ENCODE measurements at places on chromosomes 5 and 9. TPM values are rescaled to one million over a fixed set of nuclear protein-coding genes. Genes with fewer than 3 reads are reported as not detected.

The NUTM2F gene
- total RNA-seq = not detected

The SLC6A18 gene
- not detected for total RNA-seq

GRCh38 chr5:95448789-95449188, 57.6 kb downstream of the FAM81B start:
- no peak for DNase-seq
- H3K36me3 ChIP-seq = no peaks in the 10 kb centered on the region
- no peaks in the 10 kb centered on the region for H3K4me1 ChIP-seq
- H3K4me3 ChIP-seq = no peak overlapping the region
- no peak overlapping the region for H3K27ac ChIP-seq

DNA sequence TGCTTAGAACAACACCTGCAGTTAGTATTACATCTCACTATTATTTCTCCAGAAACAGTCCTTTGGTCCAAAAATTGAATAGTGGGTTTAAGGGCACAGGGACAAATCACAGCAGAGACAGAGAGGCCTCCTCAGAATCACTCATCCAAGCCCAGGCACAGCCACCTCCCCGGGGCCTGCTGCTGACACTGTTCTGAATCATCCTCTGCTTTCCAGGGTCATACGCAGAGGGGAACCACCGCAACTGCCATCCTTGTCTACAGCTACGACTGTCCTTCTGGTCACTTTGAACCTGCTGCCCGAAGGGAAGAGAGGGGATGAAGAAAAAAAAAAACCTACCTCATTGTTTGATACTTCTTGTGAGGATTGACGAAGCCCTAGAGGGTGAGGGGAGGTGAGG, 35.3 kb upstream of the MAN2A1 start:
- H3K36me3 ChIP-seq = no peaks in the 10 kb centered on the region
- peaks cover 14% of the 10 kb centered on the region for H3K4me1 ChIP-seq
- no peaks in the 10 kb centered on the region for H3K27me3 ChIP-seq
- H3K27ac ChIP-seq = no peak overlapping the region

GRCh38 chr9:32264170-32264864, 120.1 kb upstream of the ACO1 start:
- no peaks in the 10 kb centered on the region for H3K4me1 ChIP-seq
- no peak overlapping the region for H3K4me3 ChIP-seq
- H3K27me3 ChIP-seq = no peaks in the 10 kb centered on the region

- H3K36me3 ChIP-seq = no peaks in the 10 kb centered on the region
- no peak for DNase-seq
- H3K27me3 ChIP-seq = no peaks in the 10 kb centered on the region
- H3K27ac ChIP-seq = no peak overlapping the region
- no peaks in the 10 kb centered on the region for H3K4me1 ChIP-seq
These were observed 17.6 kb upstream of the MTMR12 start for GRCh38 chr5:32330126-32330971.

The ANXA1 gene
- 90.2 TPM for total RNA-seq

DNA sequence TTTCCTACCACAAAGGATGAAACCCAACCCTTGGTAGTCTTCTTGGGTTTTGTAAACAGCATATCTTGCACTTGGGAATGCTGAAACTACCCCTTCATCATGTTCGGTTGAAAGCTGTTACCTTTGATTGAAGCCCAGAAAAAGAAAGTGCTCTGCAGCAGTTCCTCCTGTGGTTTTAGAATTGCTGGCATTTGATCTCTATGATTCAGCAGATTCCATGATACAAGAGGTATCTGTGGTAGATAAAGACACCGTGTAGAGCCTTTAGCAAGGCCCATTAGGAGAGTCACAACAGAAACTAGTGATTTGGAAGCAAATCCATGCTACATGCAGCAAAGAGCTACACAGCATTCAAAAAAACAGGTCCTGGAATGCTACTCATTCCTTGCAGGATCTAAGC, 557.0 kb downstream of the TLE1 start:
- H3K27me3 ChIP-seq = no peaks in the 10 kb centered on the region
- H3K27ac ChIP-seq = no peak overlapping the region
- DNase-seq = no peak
- H3K4me1 ChIP-seq = no peaks in the 10 kb centered on the region
- no peak overlapping the region for H3K4me3 ChIP-seq

The RNF20 gene
- total RNA-seq = 36.5 TPM

GRCh38 chr5:54539001-54539400, 21.4 kb downstream of the SNX18 start:
- H3K4me1 ChIP-seq = peaks cover 3% of the 10 kb centered on the region
- no peak overlapping the region for H3K4me3 ChIP-seq
- no peaks in the 10 kb centered on the region for H3K36me3 ChIP-seq
- no peak for DNase-seq
- no peaks in the 10 kb centered on the region for H3K27me3 ChIP-seq

The DHX29 gene
- total RNA-seq = 12.5 TPM
